ENCODE measurements at places on chromosomes 4 and X.
A peak's percentile ranks its signal among the peaks of the same experiment; 100 is the strongest.

DNA sequence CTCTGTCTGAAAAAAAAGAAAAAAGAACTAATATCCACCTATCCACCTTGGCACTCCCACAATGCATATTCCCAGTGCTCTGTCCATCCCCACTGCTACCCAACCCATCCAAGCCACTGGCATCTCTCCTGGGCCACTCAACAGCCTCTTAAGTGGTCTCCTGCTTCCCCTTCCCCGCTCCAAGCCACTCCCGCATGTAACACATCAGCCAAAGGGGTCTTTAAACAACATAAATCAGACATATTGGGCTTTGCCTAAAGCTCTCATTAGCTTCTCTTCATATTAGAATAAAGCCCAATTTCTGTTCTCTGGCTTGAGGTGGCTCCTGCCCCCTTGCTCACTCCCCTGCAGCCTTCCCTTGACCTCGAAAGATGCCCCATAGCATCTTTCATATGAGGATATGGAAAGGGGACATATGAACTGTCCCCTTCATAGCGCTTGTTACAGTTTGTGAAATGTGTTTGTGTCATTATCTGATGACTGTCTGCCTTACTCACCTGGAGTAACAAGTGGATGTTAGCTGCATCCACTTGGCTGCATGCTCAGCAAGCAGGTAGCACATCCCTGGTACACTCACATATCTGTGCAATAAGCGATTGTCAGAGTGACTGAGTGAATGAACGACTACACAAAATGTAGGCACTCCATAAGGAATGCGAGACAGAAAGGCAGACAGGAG, 3.1 kb downstream of the BLOC1S4 start:
- no peak for DNase-seq

DNA sequence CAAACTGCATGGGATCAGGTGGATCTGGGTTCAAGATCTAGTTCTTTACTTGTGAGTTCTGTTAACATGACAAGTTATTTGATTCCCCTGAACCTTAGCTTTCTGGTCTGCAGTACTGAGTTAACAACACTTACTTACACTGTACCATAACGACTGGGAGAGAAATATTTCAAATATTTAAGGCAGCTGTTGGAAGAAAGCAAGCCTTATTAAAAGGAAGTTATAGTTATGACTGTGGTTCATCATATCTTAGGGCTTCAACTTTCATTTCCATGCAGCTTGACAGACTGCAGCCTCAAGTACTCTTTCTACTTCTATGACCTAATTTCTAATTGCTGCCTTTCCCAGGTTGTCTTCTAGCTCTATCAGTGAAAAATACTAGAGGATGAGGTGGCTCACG, 40.0 kb upstream of the PDGFRA start:
- DNase-seq, result no peak

DNA sequence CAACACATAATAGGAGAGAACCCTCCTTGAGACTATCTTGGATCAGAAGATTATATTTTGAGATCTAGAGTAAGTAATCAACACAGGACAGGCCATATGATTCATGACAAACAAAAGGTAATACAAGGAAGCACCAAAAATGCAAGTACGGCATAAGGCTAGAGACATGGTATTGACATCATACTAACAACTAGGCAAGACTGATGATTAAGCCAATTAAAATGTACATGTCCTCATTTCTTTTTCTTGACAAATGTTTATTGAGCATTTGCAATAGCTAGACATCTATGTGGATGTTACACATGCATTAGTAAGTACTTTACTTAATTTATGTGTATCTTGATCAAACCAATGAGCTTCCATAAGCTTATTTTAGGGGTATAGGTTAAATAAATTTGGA, 695.7 kb upstream of the GALNTL6 start:
- DNase-seq, result no peak

DNA sequence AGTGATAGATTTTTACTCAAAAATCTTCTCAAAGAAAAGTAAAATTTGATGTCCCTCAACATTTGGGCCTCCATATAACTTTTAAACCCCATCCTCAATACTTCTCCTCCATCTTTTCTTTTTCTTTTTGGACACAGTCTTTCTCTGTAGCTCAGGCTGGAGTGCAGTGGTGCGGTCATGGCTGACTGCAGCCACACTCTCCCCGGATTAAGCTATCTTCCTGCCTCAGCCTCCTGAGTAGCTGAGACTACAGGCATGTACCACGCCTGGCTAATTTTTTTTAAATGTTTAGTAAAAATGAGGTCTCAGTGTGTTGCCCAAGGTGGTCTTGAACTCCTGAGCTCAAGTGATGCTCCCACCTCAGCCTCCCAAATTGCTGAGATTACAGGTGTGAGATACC, 33.1 kb downstream of the KDM6A start:
- no peak for DNase-seq

GRCh38 chr4:34649716-34650115, 1594.6 kb downstream of the ARAP2 start:
- no peak for DNase-seq

GRCh38 chr4:97770222-97770621, 373.1 kb downstream of the STPG2 start:
- no peak for DNase-seq

GRCh38 chrX:53452812-53453211, 18.6 kb upstream of the HSD17B10 start:
- DNase-seq, result no peak

DNA sequence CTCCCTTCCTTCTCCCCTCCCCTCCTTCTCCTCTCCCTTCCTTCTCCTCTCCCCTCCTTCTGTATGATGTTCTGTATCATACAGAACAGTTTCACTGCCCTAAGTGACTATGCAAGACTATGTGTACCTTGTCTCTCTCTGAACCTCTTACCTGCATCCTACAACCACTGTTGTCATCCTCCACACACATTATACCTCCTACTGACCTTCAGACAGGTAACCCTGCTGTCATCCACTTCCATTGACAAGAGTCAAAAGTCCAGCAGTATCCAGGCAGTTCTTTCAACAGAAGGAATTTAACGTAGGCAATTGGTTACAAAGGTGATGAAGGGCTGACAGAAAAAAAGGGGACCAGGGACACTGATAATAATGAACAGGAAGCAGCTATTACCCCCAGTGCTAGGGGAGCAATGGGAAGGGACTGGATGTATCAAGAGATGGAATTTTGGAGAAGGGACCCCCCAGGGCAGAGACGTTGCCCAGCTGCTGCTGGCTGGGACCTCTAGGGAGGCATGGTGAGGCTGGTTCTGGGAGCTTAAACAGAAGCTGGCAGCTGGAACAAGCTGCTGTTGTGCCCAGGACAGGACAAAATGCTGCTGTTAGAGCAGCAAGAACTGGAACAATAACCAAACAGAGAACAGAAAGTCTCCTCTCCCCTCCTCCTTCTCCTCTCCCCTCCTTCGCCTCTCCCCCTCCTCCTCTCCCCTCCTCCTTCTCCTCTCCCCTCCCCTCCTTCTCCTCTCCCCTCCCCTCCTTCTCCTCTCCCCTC, 84.7 kb downstream of the DCTD start:
- DNase-seq, result no peak

DNA sequence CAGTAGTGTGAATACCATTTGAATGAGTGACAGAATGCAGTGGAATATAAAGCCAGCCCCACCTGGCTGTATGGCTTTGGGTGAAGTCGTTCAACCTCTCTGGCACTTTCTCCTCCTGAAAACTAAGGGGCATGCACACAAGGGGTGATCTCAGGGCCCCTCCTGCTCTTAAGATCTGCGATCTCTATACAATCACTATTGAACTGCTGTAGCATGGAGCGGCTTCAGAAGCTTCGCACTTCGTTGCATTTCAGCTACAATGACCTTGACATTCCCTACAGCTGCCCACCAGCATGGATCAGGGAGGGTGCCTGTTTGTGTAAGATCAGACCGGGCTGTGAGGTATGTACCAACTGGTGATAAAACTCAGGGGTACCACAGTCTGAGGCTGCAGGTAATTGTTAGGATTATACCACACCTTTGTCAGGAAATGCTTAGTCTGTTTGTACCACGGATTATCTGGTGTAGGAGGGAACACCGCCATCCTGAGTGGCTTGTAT, 85.2 kb downstream of the AASDH start:
- no peak for DNase-seq

- DNase-seq, result no peak
Observed at GRCh38 chr4:182449186-182449929, 206.2 kb downstream of the TENM3 start.

GRCh38 chr4:98516042-98516440, 142.4 kb downstream of the TSPAN5 start:
- no peak for DNase-seq

- DNase-seq, result no peak
Observed at GRCh38 chrX:47247206-47247998, 14.6 kb downstream of the USP11 start.

GRCh38 chr4:71287305-71287704, 51.5 kb upstream of the SLC4A4 start:
- DNase-seq, result no peak

DNA sequence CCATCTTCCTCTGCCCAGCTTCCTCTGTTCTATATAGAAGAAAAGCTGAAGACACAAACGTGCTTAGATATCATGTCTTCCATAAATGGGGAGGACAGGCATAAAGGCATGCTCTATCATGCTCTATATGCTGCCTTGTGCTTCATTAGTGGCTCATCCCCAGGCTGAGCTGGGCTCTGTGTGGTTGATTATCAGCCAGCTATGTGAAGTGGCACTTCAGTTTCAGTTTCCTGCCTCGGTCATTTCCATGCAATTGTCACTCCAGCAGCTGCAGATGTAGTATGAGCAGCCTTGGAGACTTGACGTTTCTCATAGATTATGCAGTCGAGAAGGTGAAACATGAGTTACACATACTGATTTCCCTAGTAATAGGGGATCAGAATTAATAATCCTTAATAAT, 106.2 kb downstream of the SYTL5 start:
- no peak for DNase-seq

DNA sequence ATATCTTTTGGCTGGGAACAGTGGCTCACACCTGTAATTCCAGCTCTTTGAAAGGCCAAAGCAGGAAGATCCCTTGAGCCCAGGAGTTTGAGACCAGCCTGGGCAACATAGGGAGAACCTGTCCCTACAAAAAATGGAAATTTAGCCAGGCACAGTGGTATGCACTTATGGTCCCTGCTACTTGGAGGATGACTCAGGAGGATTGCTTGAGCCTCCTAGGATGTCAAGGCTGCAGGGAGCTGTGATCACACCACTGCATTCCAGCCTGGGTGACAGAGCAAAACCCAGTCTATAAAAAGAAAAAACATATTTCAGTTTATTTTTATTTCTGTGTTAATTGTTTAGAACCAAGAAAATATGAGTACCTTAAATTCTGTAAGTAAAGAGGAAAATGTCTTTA, 123.7 kb downstream of the CBR4 start:
- no peak for DNase-seq

DNA sequence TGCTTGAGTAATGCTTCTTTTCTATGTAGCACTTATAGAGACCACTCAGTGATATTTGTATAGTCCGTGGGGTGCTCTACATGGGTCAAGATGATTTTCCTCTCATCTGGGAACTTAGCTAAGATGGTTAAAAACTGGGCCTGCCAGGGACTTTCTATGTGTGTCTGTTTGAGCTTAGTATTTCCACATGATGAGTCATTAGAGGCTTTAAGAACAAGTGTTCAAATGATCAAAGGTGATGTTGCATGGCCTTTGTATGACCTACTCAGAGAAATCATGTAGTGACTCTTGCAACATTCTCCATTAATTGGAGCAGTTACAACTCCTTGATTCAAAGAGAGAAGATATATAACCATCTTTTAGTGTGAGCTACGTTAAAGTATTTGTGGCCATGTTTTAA, 1480.5 kb upstream of the IGFBP7 start:
- DNase-seq, result no peak

DNA sequence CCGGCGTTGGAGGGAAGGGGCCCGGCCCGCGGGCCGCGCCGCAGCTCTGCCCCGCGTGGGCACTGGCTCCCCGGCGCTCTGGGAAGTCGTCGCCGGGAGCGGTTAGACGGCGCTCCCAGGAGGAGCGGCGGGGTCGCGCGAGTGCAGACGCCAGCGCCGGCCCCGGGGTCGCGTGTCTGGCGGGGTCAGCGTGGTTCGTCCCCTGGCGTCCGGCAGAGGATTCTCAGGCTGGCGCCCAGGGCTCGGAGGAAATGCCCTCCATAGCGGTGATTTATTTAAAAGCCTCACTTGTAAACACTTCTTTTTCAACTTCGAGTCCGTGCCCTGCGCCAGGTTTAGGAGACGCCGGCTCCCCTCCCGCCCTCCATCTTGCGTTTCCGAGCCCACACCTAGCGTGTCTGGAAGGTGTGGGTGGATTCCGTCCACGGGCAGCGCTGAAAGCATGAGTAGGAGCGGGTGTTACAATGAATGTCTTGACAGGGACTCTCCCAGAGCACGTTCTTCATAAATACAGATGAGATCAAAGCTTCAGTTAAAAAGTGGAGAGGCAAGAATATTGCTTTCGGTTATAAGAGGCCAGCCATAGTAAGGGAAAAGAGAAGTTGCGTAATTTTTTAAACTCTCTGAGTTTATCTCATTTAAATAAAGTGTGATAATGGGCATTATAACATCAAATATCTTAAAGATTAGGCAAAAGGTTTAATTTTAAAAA, 692 bp downstream of the FAM241A start:
- DNase-seq, result peak; percentile 63

DNA sequence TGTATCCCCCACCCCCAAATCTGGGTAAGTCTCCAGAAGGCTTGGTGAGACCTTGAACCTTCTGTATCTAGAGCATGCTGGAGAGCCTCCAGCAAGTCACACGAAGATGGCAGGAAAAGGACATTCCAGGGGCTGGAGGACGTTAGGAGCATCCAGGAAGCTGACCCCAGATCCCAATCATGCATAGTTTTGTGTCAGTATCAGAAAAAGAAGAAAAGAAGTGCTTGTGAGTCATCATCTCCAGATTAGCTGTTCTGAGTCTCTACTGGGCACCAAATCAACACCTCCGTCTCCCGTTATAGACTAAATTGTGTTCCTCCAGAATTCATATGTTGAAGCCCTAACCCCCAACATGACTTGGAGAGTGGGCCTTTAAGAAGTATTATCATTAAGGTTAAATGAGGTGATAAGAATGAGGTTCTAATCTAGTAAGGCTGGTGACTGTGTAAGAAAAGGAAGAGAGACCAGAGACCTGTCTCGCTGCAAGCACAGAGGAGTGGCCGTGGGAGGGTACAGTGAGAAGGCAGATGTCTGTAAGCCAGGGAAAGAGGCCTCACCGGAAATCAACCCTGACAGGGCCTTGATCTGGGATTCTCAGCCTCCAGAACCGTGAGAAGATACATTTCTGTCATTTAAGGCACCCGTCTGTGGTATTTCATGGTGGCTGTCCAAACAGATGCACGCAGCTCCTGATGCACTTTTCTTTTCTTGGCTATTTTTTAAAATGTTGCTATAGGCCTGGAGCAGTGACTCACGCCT, 38.1 kb upstream of the CLDN24 start:
- no peak for DNase-seq

- no peak for DNase-seq
Observed at GRCh38 chr4:15186149-15186548, 183.9 kb downstream of the CPEB2 start.

GRCh38 chr4:112735474-112735951, 98.6 kb downstream of the LARP7 start:
- no peak for DNase-seq

GRCh38 chrX:133335027-133335426, 80.3 kb downstream of the GPC4 start:
- DNase-seq, result no peak

Data from left lobe of liver (tissue), 2 donors.